Sigmoid colon (tissue), 7 donors: ENCODE measurements at places on chromosomes 11 and 22. TPM values are rescaled to one million over a fixed set of nuclear protein-coding genes. Genes with fewer than 3 reads are reported as not detected.

DNA sequence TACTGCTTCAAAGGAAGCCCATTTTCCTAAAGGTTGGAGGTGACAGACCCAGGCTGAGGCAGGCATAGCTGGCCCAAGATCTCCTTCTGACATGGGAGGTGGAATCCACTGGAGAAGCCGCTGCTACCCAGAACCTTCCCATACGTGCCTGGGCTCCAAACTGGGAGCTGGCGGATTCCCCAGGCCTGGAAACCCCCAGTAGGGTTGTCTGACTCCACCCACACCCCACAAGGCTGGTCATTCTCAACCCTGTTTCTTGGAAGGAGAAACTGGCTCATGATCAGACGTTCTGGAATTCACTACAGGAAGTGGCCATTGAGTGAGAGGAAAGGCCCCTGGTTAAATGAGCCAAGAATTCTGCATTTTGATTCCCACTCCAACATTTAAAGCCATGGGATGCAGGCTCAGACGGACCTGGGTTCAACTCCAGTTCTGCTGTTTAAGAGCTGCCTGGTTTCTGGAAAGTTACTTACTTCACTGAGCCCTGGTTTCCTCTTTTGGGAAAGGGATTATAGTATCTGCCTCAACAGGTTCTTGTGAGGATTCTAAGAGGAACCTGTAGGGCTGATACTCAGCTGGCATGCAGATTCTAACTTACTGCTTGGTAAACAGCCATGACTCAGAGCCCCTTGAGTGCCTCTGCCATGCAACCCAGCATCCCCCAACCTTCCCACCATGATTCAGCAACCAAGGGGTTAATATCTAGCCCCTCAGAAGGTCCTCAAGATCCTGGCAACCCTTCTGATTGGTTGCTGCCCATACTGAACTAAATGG lies 19.4 kb upstream of the TSKU start:
- no peak for DNase-seq

GRCh38 chr22:23838681-23839468 lies at the start of gene DERL3:
DERL3 (minus strand) TSS chr22:23839006; CDS start chr22:23838987, 19 bp downstream.
- peak; percentile 98 for DNase-seq

GRCh38 chr22:22038178-22038880 lies 55.7 kb upstream of the TOP3B start:
- DNase-seq: no peak

DNA sequence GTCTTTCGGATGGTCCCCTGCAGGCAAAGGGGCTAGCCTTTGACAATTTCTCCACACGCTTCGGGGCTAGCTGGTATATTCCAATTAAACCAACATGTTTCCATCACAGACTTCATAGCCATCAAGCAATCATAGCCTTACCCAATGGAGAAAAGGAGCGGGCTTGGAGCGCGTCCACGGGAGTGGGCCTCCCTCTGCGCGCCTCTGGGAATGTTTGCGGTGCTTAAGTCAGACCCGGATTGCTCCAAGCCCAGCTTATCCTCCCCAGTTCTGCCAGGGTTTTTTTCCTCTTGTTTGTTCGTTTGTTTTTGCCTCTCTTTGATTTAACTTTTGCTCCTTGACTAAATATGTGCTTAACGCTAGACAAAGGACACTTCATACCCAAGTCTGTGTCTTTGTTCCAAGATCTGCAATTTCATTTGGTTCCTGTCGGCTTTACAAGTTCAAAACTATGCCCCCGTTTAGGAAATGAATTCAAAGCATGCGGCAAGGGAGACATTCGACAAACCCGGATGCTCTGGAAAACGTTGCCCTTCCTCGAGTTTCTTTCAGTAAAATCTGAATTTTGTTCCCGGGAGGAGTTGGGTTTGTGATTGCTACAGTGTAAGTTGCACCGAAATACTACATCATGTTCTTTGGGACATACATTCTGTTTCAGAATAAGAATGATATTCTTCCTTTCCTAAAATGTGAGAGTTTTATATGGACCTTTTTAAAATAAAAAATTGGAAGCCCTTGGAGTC lies 1.0 kb upstream of the GLB1L2 start:
- peak; percentile 62 for DNase-seq

DNA sequence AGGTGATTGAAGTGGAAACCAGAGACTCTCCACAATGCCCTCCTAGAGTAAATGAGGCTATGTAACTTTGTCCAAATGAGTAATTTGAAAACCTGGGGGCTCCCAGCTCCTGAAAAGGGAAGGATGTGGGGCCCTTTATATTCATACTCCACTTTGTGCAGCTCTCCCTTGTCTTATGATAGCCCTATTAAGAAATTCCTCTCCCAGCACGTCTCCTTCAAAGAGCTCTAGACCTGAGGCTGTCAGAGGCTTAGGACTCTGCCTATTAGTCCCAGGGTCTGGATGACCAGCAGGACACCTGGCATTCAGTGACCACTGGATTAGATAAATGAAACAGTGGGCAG lies 2.1 kb downstream of the SLC43A1 start:
- DNase-seq: no peak

- DNase-seq: no peak
Measured at GRCh38 chr11:8624698-8625097, 30.7 kb upstream of the STK33 start.

Gene RAG2
- not detected for total RNA-seq

- DNase-seq: no peak
Measured at GRCh38 chr11:22466809-22467208, 128.6 kb downstream of the SLC17A6 start.

Gene FAM181B
- total RNA-seq: 0.99 TPM

Gene MS4A14
- total RNA-seq: 7.2 TPM

GRCh38 chr11:27968461-27968860 lies 139.5 kb downstream of the KIF18A start:
- no peak for DNase-seq

- no peak for DNase-seq
Measured at GRCh38 chr11:66818231-66818955, 24.8 kb upstream of the RCE1 start.

DNA sequence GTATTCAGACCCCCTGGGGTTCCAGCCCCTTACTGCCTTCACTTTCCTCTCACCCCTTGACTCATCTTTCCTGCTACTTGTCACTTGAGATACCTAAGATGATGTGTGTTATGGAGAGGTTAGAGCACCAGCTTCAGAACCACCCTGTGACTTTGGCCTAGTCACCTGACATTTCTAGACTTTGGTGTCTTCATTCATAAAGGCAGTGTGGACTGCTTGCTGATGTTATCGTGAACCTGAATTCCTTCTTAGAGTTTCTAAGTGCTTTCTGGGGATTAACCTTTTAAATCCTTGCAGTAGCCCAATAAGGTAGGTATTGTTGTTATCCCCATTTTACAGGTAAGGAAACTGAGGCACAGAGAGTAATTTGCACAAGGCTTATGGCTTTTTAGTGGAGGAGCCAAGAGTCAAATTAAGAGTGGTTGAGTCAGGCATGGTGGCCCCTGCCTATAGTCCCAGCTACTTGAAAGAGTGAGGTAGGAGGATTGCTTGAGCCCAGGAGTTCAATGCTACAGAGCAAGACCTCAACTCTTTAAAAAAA lies 5.1 kb upstream of the BBS1 start:
- no peak for DNase-seq

- peak; percentile 92 for DNase-seq
Measured at GRCh38 chr11:126115816-126116331, 53.2 kb upstream of the CDON start.

DNA sequence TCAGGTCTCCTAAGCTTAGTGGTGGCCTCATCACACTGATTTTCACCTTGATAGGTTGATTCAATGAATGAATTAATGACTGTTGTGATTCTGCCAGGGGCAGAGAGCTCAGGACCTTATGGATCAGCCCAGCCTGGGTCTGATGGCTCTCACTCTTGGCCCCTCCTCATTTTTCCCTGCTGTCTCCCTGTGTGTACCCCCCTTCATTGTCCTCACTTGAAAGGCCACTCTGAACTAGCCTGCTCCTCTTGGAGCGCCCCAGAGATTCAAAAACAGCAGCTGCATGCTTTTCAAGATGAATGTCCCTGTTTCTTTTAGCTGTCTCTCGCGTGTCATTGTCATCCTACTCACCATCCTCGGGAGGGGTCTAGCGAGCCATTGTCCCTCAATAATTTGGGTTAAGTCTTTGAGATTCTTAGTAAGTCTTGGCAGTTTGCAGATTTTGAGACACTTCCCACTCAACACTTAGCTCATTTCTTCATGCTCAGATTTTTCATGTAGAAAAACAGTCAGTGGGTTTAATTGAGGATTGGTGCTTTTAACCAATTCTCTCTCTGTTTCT lies 42.5 kb upstream of the MICAL2 start:
- peak; percentile 55 for DNase-seq

DNA sequence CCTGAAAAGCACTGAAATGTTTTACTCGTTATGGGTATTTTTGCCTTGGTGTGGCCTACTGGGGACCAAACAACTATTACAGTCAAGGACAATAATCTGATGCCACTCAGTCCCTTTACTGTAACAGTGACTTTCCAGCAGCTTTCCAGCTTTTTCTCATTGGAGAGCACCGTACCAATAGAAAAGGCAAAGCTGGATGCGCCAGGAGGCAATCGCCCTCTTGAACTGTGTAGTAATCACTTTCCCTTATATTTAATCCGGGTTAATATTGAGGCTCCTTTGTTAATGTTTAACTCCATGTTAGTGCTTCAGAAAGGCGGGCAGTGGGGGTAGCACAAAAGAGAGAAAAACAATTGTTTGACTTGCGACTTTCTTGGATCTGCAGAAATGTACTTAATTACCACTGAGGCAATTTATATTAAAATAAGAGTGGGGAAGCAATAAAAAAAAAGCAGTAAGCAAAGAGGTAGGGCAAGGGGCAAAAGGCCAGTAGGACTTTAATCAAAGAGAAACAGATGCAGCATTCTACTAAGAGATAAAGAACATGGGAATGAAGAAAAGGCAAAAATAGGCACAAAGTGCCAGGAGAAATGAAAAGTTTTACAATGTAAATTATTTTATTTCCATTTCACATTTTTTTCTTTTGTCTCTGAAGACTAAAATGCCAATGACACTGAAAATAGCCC lies 81.6 kb downstream of the LRRC4C start:
- no peak for DNase-seq

Gene APBB1
- total RNA-seq: 72.1 TPM

- no peak for DNase-seq
Measured at GRCh38 chr22:20128902-20129746, 2.5 kb upstream of the ZDHHC8 start.

Gene OOSP4B
- total RNA-seq: not detected

Gene BDNF
- 1.1 TPM for total RNA-seq

DNA sequence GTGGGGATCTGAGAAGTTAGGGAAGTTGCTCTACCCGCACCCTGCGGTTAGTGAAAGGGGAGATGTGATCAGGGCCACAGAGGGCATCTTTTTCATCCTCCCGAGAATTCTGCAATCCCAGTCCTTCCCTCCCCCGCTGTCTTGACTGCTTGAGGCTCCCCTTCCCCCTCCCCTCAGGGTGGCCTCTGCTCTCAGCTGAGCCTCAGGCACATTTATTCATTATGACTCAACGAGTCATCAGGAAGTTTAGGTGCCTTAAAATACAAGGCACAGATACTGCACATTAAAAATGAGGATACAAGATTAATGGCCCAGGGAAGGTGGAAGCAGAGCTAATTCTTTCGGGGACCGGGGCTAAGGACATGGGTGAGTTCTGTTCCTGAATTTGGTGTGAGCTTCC lies 104.0 kb downstream of the CACNA1I start:
- no peak for DNase-seq

GRCh38 chr11:83449338-83449913 lies 163.3 kb upstream of the CCDC90B start:
- DNase-seq: no peak

DNA sequence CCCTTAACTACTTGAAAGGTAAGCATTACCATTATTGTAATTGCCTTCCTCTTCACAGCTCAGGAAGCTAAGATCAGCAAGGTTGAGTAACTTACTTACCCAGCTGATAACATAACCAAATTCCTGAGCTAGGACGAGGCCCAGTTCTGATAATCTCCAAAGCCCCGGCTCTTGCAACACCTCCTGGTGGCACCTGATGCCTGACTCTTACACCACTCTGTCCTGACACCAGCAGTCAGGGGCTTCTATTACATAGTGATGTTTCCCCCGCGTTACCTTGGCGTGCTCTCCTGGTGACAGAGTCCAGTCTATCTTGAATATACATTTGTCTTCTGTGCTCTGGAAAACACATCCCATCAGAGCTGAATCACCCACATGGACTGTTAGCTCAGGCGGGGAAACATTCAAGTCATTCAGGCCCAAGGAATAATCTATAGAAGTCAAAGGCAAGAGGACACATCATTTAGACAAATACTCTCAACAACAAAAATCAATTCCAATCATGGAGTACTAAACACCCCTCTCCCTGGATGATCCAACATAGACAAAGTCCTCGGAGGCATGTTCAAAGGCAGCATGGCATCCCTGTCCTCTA lies 12.6 kb downstream of the JAML start:
- no peak for DNase-seq

Gene CALCA
- total RNA-seq: not detected

- DNase-seq: peak; percentile 77
Measured at GRCh38 chr11:65182258-65183170, 786 bp downstream of the CAPN1 start.

DNA sequence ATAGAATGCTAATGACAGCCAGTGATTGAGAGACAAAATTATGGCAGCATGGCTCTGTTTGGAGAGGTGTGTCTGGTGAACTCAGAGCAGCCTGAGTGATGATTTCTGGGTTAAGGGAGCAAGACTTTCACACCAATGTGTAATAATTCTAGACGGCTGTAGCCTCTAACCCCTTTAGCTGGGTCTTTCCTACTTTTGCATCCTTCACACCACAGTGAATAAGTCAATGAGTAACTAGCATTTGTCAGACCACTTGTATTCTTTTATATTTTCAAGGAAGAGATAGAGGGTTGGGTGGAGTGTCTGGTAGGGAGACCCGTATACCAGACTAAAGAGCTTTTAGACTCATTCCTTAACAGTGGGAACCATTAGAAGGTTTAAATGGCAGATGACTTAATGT lies 50.4 kb downstream of the ATXN10 start:
- no peak for DNase-seq

- no peak for DNase-seq
Measured at GRCh38 chr11:91075032-91075695, 852.3 kb upstream of the CHORDC1 start.

DNA sequence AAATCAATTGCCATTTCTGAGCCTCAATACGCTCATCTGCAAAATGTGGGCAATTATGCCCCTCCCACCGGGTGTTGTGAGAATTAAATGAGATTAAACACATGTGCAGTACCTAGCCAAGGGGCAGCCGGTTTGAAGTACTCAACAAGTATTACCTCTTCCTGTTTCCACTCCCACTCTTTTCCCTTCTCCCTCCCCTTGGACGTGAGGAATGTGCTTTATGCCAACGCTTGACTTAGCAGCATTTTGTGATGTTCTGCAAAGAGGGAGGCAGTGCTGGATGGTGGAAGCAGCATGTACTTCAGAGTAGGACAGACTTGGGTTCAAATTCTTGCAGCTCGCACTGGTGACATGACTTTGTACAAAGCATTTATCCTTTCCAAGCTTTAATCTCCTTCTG lies 306.0 kb downstream of the BUD13 start:
- DNase-seq: no peak

GRCh38 chr11:126147208-126148111 lies 64.0 kb downstream of the RPUSD4 start:
- peak; percentile 56 for DNase-seq

- no peak for DNase-seq
Measured at GRCh38 chr11:84740050-84740449, 887.1 kb downstream of the DLG2 start.

GRCh38 chr11:13862845-13863392 lies 99.6 kb upstream of the SPON1 start:
- DNase-seq: no peak
